Activated CD4-positive, alpha-beta T cell treated with anti-CD3 and anti-CD28 coated beads, Interleukin-2, amount 50 U/mL, for 4 hours (primary cell): ENCODE measurements at places on chromosomes 16 and 17.

DNA sequence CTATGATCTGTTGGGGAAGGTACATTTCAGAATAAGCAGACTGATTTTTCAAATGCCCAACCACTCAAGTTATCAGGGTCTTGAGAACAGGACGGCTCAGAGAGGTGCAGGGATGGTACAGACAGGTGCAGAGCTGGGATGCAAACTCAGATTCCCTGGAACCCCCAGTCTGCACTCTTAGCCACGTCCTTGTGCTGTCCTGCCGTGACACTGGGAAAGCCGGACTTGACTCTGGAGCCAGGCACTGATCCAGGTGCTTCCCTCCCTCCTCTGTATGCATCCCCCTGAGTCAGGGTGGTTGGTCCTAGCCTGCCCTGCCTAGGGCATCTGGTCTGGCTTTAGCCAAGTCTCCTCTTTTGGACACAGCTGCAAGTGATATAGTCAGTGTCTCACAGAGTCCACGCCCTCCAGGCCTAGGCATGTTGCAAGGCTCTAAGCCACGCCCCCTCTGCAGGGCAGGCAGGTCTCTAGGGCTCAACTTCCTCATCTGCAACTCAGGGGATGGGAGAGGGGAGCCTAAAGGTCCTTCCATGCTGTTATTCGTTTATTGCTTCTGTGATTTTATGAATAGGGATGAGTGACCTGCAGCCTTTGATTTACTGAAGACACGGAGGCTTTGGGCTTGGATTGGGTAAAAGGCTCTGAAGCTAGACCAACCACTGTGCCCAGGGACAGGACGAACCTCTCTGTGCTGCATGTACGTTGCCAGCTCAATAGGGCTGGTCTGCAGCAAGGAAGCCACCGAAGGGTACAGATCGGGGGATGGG is 97.3 kb downstream of the SDK2 start:
- DNase-seq, result no peak

DNA sequence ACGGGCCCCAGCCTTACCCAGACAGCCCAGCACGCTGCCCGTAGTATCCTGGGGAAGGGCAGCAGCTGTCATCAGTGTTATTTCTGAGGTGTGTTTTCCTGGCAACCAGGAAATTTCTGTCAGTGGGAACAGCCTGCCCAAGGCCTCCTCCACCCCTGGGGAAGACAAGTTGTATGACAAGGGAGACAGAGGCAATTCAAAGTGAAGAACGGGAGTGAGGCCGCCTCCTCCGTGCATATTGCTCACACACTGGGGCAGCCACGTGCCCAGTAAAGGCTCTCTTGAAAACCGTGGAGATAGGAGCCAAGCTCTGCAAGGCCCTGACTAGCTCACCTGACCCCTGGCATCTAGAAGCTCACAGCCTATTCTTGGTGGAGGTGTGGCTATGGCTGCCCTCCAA is 57.6 kb downstream of the RAI1 start:
- DNase-seq, result no peak

DNA sequence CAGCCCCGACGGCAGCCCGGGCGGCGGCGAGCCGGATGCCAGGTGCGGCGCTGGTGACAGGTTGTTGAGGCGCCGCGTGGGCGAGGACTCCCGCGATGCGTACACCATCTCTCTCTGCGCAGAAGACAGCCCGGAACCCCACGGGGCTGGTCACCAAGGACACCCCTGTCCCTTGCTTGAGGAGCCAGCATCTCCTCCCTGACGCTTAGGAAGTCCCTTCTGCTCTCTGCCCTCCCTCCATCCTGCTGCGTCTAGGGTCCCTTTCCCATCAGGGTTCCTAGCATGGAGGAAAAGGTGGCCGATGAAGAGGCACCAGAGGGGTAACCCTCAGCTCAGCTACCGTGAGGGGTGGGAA is 43.6 kb downstream of the SRCIN1 start:
- peak; percentile 25 for DNase-seq

GRCh38 chr16:3029491-3030221 is 5.8 kb downstream of the THOC6 start:
- DNase-seq, result peak; percentile 31

DNA sequence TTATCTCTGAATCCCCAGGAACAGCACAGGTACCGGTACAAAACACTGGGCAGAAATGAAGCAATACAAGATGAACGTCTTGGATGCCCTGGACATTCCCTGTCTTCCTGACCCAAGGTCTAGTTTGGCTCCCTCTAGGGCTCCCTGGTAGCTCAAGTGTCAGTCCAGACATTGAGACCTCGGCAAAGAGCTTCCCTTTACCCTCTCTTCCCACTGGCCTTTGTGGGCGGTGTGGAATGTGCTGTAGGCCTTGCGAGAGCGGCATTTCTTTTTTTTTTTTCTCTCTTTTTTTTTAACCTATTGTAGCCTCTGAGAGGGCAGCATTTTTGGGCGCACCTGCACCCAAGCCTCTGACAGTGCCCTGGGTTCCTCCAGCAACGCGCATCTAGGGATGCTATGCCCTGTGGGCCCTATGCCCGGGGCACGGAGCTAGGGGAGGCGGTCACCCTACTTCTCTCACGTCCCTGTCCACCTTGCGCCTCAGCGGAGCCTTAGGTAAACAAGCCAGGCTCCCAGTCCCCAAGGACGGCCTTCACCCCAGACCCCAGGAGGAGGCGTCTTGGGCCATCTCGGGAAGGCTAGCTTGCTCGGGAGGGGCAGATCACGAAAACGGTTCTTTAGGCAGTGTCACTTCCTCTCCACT is 1.2 kb upstream of the NFATC3 start:
- no peak for DNase-seq

DNA sequence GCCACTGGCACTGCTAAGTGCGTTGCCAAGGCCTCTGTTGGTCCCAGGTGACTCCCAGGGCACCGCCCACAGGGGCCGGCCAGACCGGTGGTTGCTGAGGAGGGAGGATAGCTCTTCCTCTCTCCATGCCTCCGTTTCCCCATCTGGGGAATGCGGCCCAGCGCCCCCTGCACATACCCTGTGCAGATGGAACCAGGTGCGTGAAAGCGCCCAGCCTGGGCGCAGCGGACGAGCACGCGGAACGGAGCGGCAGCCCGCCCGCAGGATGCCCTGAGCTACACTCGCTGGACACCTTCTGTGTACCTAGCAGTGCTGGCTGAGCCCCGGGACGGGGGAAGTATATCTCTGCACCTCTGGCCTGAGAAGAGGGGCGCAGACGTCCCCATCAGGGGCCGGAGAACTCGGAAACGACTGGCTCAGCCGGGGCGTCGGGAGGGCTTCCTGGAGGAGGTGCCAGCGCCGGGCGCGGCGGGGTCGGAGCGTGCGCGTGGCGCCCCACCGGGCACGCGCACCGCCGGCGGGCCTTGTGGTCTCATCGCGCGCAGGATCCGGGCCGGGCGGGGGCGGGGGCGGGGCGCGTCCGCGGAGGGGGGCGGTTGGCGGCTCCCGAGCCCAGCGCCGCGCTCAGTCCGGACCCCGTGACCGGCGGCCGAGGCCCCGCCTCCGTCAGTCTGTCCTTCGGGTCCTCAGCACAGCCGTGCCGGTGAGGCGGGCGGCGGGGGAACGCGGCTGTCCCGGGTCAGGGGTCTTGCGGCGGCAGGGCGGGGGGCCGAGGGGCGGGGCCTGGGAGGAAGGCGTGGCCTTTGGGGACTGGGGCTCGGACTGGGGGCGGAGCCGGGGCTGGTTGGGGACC is at the start of the genes CCDC78 and HAGHL:
Gene CCDC78, minus strand, starts transcription at position 6 of the 853 bp plus-strand sequence. CDS start 76 bp downstream, outside the sequence.
Gene HAGHL, plus strand, starts transcription at position 669 of the 853 bp plus-strand sequence. CDS start 404 bp downstream, outside the sequence.
- DNase-seq, result peak; percentile 39

DNA sequence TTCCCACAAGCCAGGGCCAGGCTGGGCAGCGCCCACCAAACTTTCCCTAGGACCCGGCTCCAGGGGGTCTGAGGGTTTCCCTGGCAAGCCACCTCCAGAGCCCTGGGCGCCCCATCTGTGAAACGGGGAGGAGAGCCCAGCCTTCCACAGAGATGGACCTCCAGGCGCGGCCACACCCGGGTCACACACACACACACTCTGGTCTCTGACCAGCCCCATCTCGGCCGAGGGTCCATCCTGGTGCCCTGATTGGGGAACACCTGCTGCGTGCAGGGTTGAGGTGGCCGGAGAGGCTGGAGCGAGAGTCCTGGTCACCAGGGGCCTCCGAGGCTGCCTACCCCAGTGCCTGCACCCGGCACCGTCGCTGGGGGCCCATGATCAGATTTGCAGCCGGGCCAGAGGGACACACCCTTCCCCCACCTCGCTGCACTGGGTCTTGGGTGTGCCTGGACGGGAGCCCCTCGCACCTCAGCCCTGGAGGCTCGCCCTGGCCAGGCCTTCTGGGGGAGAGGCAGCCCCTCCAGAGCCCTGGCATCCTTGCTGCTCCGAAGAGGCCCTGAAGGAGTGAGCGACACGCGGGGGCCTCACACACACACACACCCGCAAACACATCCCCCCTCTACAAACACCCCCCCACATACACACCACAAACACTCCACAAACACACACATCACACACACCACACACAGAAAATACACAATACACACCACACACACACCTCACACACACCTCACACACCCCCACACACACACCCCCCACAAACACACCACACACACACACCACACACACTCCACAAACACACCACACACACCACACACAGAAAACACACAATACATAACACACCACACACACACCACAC is 29.7 kb downstream of the SLC25A10 start:
- DNase-seq, result no peak

- no peak for DNase-seq
Observed at GRCh38 chr16:31001507-31002249, 8.8 kb downstream of the STX1B start.

DNA sequence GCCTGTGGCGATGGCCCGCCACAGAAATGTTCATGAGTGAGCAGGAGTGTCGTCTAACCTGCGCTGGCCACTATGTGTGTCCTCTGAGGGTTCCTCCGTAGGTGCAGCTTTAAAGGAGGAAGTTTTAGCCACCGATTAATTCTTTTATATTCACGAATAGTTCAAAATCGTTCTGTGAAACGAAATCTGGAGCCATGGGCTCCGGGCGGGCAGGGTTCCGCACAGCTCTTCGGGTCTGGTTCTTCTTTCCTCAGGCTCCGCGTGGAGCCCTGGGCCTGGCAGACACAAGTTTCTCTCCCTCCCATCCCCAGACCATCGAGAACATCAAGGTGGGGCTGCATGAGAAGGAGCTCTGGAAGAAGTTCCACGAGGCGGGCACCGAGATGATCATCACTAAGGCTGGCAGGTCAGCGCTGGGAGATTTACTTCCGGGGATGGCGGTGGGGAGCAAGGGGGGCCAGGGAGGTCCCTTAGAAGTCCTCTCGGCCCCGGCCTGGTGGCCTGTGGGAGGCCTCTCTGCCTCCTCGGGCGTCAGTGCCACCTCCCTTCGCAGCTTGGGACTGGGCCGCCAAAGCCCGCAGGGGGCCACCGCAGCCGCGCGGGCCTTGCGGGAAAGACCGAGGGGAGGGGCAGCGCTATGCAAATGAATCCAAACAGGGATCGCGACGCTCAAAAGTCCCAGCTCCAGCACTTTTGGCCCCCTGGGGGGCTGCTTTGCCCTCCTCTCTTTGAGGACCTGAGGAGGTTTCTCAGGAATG is 5.2 kb downstream of the TBX4 start:
- DNase-seq, result no peak

DNA sequence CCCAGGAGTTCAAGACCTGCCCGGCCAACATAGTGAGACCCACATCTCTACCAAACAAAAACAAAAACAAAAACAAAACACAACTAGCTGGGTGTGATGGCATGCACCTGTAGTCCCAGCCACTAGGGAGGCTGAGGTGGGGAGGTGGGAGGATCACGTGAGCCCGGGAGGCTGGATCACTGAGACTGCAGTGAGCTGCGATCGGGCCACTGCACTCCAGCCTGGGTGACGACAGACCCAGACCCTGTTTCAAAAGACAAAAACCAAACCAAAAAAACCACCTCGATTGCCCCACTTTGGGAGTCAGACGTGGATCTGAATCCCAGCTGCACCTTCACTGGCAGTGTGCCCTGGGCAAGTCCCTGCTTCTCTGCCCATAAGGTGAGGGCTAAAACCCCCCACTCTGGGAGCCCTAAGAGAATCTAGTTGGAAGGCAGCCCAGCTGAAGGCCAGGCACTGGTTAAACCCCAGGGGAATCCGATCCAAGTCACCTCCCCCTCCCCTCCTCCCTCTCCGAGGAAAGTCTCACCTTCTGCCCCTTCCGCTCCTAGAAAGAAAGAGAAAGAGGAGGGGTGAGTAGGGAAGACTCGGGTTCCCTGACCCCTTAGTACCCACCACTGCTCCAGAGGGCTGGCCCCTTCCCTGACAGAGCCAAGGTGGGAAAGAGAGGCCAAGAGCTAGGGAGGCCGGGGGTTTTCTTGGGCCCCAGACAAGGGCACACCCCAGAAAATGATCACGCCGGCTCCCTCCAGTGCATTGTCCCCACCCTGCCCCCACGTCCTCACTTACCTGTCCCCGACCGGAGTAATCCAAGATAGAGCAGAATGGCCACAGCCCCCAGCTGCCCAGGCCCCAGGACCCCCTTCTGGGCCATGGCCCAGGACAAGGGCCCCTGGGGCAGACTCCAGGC is 647 bp downstream of the PRSS8 start:
- DNase-seq, result no peak

- no peak for DNase-seq
Observed at GRCh38 chr17:12743046-12743445, 46.3 kb upstream of the ARHGAP44 start.

DNA sequence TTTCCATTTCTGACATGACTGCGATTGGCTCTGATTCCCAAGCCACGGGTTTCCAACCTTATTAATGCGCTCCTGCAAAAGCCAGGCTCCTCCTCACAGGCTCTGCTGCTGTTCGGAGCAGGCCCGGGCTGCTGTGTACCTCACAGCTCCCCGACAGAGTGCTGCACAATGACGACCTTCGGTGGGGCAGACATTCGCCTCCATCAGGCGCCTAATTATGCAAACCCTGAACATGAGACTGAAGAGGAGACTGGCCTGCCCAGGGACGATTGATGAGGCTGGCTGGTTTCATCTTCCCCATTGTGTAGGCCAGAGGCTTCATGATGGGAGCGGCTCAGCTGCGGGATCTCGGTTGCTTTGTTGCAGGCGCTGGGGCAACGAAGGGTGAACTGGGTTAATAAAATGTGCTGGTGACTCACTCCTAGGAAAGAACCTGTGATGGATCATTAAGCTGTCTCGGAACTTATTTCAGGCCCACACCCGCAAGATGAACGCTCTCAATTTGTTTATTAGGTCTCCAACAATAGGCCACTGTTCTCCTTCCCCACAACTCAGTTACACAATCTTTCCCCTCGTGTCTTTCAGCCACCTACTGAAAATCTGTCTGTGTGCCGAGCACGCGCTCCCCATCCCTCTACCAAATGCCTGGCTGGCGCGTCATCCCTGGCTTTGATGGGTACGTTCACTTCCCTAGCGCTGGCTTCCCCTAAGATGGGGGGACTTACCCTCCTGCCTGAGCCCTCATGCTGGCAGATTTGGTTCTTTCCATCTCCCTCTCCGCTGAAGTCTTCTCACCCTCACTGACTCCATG is 27.2 kb upstream of the TOB1 start:
- DNase-seq, result no peak
